ENCODE measurements at places on chromosomes 2 and 18.

DNA sequence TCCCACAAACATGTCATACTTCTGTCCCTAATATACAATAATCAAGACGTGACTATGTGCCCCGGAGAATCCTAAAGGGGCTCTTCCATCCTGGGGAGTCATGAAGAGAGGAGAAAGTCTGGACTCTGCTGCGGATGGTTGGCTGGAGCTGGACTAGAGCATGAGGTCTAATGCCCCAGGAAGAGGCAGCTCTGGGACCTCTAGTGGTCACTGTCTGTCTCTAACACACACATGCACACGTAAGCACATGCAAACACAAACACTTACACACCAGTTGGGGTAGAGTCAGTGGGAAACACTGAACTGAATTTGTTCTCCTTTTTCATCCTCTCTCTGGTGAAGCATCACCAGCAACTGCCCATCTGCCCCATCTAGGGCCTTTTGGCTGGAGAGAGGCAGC, 271.6 kb downstream of the TDRD15 start:
- no peak for DNase-seq

DNA sequence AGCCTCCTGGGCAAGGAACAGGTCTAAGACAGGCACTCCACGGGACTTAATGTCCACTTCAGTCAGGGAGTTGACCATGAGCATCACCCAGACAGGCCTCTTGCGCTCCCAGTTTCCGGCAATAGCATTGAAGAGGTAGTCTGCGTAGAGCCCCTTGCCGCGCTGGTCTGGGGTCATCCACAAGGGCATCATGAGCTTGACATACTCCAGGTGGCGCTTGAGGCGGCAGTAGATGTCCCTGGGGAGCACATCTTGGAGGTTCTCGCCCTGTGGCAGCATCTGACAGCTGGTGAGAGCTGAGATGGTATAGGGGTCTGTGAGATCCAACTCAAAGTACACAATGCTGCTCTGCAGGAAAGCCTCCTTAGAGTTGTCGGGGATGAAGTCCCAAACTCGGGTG, 10.6 kb downstream of the TRABD2A start:
- DNase-seq: peak; percentile 21

- no peak for DNase-seq
These were observed 553.0 kb upstream of the SYT4 start for GRCh38 chr18:43830303-43830702.

- DNase-seq: peak; percentile 21
These were observed 144.0 kb downstream of the EML6 start for GRCh38 chr2:54867457-54867856.

GRCh38 chr2:118813111-118813510, 34.3 kb downstream of the EN1 start:
- DNase-seq: no peak

DNA sequence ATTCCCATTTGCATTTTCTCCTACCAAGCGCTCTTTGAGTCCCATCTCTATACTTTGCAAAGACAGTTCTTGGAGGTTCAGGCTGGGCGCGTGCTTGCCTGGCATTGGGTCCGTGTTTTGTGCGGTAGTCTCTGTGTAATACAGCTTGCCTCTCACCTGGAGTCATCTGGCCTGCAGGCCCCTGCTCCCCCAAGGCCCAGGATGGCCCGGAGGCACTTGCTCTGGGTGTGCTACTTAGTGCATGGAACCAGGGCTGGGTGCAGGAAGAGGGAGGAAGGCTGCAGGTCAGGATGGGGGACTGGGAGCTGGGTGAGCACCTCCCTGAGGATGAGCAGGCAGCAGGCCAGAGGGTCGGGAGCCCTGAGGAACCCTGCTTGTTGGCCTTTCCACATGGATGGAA, 220.9 kb downstream of the LDLRAD4 start:
- no peak for DNase-seq

DNA sequence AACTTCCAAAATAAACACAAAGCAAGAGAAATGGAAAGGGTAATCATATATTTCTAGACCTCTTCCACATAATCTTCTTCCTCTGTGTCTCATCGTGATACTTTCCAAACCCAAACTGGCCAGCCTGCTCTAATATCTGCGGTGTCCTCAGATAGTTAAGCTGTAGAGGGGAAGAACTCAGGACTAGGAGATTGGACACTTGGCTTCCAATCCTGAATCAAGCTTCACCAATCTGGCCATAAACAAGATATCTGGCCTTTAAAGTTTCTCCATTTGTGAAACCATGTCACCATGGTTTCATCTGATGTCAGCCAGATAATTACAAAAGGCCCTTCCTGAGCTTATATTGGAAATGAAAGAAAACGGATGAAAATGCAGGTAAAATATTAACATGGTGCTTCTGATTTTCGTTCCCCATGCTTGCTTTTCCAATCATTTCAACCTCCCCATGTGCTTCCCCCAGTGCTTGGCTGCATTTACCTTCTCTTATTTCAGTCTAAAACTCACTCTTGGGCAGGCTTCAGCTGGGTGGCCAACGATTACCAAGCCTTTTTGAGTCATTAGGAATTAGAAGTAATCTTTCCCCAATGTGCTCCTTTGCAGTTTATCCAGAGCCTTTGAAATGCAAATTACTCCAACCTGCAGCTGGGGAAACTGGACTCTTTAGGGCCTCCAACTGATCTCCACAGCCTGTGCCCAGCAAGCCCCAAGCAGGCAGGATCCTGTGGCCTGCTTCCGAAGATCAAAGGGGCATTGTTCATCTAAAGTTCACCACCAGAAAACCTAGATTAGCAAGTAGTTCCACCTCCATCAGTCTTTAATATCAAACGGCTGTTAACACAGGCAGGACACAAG, 44.5 kb upstream of the MYCN start:
- DNase-seq: no peak

DNA sequence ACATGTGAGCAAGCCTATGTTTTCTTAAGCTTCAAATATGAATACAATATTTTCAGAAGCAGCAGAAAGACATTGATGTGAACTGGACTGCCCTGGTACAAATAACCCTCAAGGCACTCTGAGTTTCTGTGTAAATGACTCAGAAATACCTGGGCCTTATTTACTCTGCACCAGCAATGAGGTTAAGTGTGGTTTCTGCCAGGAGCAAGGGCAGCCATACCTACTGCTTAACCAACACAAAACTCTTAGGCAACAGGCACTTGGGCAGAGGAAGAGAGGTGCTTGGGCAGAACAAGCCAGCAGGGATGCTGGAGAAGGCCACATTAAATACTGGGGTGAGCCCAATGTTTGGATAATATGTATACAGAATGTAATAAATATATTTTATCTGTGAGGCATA, 29.4 kb upstream of the ARL5A start:
- DNase-seq: no peak

All from naive B cell (primary cell).